LNCaP clone FGC (cell line): ENCODE measurements at places on chromosomes 6 and 20.

GRCh38 chr6:2624177-2624576, 126.5 kb downstream of the MYLK4 start:
- no peak for DNase-seq

DNA sequence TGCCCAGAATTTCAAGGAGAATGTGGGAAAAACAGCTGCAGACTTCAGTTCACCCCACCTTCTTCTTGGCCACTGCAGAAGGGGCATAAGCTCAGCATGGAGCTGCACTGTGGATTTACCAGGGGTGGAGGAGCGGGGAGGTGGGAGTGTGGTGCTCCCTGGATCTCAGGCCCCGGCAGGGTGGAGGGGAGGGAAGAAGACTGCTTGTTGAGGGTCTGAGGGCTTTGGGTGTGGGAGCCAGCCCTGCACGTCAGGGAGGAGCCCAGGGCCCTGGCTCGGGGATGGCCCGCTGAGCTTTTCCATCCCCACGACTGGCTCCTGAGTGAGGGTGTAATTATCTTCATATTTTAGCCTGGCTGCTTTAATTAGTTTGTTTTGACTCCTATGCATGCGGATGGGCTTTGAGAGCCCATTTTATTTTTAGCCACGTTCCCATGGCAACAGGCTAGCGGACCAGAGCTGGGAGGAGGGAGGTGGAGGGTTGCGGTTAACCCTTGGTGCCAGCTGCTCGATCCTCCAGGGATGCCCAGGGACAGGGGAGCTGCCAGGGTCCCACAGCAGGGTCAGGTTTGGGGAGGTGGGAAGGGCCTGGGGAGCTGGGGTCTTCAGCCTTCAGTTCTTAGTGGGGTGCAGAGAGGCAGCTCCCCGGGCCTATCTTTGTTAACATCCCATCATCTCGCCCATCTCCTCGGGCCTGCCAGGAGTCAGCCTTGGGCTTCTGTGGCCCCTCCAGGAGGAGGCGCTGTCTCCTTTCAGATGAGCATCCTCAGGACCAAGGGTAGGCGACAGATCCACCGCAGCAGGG, 68.2 kb downstream of the RAB44 start:
- peak; percentile 36 for DNase-seq

DNA sequence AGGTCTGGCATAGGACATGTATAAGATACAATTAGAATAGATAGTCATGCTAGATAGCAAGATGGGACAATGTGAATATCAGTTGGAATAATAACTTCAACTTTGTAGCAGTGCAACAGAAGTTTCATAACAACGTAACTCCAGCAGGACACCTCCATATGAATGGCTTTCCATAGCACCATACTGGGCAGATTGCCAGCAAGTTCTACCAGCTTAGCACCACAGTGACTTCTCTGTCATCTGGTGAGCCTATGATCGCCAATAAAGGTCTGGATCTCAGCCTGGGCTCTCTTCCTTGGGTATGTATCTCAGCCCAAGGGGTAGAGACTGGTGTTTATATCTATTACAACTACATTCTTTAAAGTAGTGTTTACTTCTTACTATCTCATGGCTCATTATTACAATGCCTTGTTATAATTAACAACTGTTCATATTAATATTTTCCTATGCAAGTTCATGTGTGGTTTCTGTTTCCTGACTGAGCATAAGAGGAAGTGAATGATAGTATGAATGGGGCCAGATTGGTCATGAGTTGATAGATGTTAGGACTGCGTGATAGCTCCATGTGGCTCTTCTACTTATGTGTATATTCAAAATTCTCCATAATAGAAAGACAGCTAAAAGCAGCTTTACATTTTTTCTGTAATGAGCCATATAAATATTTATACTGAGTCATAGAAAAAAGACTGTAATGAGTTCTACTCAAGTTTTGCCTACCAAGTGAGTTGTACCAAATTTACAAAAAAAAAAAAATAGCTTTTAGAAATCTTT, 22.9 kb downstream of the HTR1B start:
- no peak for DNase-seq

GRCh38 chr6:123841067-123841896, 37.6 kb downstream of the NKAIN2 start:
- DNase-seq: no peak

DNA sequence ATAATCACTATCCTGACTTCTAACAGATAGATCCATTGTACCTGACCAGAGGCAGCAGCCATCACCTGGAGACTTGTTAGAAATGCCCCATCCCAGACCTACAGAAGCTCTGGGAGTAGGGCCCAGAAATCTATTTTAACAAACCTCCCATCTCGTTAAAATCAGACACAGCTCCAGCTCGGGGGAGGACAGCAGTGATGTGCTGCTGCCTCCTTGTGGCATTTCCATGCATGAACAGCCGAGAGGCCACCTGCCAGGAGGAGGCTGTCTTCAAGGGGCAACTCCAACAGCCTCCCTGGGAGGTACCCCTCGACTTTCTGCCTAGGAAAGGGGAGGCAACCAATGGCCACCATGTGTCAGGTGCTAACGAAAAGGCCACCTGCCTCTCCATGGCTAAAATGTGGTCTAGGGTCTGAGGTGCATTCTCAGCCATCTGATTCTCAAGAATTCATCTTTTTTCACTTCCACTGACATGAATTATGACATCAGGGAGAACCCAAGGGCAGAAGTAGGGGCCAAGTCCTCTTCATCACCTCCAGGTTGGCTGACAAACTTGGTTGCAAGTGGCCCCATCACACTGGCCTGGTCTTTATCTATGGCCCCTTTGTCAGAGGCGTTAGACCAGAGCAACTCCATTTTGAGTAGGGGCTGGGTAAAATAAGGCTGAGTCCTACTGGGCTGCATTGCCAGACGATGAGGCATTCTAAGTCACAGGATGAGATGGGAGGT, 12.2 kb upstream of the KCNK15 start:
- DNase-seq: peak; percentile 46

DNA sequence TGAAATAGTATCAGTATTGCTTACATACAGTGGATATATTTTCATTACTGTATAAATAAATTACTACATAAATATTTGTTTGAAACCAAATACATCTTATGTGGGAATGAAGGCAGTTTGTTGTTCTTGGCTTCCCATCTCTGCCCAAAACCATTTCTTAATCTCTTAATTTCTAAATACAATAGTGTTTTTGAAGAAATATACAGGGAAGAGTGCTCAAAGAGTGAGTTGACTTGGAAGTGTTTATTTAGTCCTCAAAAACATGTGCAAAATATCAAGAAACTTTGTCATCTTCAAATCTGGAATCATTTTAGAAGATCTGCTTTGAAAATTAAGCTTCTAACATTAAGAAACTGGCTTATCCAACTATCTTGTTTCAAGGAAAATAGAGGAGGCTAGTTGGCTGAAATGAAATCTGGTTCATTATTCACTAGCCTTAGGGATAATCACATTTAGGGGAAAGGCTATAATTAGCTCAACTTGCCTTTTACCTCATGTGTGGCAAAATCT, 259.8 kb upstream of the FLRT3 start:
- no peak for DNase-seq

DNA sequence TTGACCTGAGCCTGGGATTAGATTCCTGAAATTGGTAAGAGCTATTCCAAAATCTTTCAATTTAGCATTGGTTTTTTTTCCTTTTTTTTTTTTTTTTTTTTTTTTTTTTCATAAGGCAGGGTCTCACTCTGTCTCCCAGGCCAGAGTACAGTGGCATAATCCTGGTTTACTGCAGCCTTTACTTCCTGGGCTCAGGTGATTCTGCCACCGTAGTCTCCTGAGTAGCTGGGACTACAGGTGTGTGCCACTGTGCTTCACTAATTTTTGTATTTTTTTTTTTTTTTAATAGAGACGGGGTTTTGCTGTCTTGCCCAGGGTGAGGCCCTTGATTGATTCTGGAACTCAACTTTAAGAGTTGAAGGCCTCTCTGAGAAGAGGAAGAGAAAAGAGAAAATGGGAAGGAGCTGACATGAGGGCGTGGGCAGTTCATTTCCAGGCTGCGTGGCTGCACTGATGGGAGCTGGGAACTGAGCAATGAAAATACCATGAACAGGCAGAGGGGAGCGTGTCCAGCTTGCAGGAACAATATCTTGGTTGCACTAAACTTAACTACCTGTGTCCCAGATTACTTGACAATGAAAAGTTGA, 24.6 kb downstream of the KDM1B start:
- no peak for DNase-seq

DNA sequence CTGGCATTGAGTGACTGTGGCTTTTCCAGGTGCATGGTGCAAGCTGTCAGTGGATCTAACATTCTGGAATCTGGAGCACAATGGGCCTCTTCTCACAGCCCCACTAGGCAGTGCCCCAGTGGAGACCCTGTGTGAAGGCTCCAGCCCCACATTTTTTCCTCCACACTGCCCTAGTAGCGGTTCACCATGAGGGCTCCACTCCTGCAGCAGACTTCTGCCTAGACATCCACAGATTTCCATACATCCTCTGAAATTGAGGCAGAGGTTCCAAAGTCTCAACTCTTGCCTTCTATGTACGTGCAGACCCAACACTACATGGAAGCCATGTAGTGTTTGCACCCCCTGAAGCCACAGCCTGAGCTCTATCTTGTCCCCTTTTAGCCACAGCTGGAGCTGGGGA, 118.0 kb upstream of the BMP5 start:
- no peak for DNase-seq

DNA sequence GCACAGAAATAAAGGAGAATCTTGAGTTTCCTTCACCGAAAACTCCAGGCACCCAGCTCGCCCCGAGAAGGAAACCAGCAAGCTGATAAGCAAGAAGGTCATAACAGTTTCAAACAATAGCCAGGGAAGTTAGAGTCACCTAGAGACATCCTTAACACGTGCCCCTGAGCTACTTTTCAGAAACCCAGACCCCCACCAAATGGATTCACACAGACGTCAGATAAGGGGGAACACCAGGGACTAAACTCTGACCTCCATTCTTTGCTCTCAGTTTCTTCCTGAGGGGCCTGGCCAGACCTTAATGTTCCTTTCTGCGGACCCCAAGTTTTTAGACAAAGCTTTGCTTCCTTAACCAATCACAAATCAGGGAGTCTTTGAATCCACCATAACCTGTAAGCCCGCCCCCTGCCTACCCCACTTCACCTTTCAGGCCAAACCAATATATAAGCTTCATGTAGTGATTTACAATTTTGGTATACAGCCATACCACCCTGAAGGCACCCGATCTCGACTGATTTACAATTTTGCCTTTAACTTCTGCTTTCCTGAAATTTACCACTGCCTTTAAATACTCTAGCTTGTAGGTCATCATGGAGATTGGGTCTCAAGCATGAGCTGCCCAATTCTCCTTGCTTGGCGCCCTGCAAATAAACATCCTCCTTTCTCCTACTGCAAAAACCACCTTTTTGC, 11.7 kb downstream of the SOD2 start:
- no peak for DNase-seq

DNA sequence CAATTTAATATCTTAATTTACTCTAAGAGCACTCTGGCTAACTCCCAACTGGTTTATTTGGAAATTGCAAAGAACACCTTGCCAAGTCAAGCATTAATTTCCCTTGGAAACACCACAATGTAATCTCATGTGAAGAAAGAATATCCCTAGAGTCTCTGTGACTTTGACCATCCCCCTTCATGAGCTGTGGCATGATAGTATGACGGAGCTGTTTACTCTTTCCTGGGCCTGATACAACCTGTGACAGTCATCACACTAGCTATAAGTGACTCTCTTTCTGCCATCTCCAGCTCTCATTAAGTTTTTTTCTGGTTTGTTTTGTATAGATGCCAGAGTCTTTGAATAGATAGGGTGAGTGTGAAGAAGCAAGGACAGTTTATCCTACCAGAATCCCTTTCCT, 470.3 kb upstream of the JARID2 start:
- DNase-seq: peak; percentile 90

- DNase-seq: no peak
Measured at GRCh38 chr6:144378437-144378836, 93.3 kb downstream of the UTRN start.

DNA sequence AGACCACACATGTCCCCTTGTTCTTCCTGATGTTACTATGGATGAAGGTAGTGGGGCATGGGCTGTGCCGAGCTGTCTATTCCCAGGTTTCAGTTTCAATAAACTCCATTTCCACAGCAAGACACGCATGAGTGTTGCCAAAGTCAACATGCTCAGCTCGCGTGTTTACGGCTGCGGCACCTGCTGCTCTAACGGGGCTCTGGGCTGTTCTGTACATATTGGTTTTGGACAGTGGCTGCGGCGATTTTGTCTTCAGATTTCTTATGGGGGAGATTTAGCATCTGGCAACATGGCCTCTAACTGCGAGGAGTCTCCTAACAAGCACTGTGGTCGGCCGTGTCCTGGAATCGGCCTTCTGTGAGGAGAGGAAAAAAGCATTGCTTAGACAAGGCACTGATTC, 58.6 kb downstream of the TMEM242 start:
- peak; percentile 58 for DNase-seq

- no peak for DNase-seq
Measured at GRCh38 chr20:44120676-44121425, 66.1 kb downstream of the JPH2 start.

DNA sequence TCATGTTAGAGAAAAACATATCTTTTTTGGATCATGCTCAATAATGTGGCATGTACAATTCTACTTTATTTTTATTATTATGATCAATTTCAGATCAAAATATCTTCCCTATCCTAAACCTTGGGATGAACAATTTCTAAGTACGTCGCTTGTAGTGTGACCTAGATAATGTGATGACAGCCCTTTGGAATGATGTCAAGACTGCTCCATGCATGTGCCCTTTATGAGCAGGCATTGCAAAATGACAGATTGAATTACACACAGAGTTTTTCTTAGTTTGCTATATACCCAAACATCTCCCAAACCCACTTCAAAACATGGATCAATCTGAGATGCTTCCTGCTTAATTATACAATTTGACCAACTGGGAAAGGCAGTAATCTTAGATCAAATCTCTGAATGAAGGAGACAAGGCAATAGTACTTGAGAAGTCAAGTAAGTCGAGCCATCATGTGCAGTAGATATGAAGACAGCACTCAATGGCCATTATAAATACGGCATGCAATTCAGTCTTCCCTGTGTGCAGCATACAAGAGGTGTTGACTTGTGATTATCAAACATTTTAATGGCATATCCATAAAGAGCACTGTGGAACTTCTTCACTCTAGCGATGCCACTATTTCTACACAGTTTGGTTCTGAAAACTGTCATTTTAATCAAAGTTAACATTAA, 294.8 kb downstream of the RNF144B start:
- DNase-seq: no peak

DNA sequence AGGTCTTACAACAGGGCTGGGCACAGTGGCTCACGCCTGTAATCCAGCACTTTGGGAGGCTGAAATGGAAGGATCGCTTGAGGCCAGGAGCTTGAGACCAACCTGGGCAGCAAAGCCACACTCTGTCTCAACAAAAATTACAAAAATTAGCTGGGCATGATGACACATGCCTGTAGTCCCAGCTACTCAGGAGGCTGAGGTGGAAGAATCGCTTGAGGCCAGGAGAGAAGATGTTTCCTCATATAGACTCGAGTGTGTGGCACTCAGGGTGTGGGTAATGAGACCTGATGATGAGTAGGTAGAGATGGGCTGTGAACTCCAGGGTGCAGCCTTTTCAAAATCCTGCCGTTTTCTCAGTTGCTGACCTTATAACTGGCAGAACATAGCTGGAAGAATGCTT, 125.3 kb upstream of the FOXO3 start:
- no peak for DNase-seq

DNA sequence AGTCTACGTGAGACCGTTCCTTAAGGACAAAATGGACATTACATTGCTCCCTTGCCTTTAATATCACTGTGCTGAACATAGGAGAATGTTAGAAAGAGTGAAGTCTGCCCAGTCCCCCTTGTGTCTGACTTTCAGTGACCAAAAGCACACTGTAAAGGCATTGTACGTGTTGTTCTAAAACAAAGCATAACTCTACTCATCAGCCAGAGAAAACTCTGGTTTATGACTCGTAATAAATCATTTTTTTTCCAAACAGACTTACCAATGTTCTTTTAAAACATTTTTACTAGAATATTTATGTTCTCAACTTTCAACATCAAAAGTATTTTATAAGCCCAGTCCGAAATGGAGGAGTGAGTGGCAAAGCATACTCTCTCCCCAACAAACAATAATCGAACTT, 262.5 kb downstream of the GJA1 start:
- no peak for DNase-seq
